Stimulated activated CD4-positive, alpha-beta T cell treated with anti-CD3 and anti-CD28 coated beads, Interleukin-2, amount 100 ng/mL, for 48 hours (primary cell): ENCODE measurements at places on chromosomes 13 and 19.

DNA sequence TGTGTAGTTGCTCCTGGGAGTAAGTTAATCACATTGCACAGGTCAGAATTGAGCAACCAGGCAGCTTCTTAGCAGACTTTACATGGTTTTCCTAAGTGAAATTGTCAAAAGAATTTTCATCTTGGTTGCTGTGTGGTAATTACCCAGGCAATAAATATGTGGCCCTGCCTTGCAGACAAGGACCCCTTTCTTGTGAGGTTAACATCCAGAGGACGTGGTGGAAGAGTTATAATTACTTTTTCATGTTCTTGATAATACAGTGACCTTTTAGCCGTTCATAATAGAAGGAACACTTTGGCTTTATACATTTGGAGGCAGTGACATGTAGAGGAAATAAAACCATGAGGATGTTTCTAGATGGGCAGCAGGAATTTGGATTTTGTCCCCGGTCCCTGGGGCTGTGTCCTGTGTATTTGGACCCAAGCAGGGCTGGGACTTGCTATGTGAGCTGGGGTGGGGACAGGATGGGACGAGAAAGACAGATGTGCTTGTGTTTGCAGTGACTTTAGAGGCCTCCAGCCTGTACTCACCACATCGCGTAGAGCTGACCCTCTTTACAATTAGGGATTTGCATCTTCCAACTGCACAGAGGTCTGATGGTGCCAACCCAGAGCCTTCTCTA lies 156.2 kb downstream of the STK24 start:
- DNase-seq: no peak

- DNase-seq: no peak
Observed at GRCh38 chr13:25816239-25816638, 235.6 kb downstream of the SHISA2 start.

- DNase-seq: no peak
Observed at GRCh38 chr13:29711776-29712175, 116.3 kb upstream of the SLC7A1 start.

GRCh38 chr13:112704308-112705145 lies 14.7 kb downstream of the ATP11A start:
- no peak for DNase-seq

GRCh38 chr13:34816245-34816884 lies 125.7 kb upstream of the NBEA start:
- DNase-seq: no peak

DNA sequence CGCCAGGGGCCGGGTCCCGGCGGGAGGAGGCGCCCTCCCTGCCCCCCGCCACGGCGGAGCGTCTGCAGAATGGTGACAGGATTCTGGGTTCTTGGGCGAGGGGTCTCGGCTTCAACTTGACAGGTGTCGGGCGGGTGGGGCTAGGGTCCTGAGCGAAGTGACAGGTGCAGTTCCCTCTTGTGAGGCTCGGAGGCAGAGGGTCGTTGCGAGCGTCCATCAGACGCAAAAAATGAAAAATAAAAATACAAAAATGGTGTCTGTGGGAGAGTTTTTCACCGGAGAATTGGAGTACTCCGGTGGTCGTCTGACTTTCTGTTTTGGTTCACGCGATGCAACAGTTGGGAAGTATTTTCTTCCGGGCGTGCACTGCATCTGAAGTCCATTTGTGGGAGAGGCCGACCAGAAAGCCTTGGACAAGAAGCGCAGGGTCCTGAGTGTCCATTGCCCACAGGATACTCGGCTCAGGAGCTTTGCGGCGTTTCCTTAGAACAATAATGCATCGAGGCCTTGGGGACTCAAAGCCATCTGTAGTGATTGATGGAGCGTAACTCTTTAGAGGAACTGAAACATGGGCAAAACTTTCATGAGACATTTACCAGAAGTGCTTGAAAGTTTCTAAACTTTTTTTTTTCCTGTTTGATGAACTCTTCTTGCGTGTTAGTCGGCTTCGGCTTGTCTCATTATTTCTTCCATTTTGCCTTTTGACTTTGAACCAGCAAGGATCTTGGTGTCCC lies 759 bp downstream of the RB1 start:
- no peak for DNase-seq

DNA sequence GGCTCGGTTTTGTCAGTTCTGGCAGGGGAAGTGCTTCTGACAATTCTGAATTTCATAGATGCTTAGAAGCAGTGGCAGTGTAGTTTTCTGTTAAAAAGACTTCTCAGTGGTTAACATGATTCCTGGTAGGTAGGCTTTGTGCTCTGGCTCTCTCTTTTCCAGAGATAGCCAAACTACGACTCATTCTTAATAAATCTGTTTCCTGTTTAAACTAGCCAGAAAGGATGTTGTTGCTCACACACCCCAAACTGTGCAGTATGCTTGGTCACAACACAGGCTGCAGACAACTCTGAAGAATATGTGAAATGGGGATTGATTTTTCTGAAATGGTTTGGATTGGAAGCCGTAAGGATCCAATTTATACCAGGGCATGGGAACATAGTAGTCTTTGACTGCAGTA lies 711.5 kb downstream of the PCDH17 start:
- no peak for DNase-seq

DNA sequence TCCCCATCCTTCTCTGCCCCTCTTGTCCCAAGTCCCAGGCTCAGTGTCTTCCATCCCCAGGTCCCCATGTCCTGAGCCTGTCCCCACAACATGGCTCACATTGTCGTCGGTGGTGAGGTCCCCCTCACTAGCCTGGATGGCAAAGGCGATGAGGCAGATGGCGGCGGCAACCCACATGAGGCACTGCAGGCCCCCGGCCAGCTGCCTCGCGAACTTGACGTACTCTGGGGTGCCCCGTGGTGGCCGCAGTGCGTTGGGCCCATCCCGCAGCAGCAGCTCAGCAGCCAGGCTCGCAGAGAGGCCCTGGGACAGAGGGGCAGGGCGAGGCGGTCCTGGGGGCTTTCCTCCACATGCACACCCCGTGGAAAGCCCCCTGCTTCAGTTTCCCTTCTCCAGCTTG lies 1.1 kb downstream of the ATP4A start:
- DNase-seq: no peak

DNA sequence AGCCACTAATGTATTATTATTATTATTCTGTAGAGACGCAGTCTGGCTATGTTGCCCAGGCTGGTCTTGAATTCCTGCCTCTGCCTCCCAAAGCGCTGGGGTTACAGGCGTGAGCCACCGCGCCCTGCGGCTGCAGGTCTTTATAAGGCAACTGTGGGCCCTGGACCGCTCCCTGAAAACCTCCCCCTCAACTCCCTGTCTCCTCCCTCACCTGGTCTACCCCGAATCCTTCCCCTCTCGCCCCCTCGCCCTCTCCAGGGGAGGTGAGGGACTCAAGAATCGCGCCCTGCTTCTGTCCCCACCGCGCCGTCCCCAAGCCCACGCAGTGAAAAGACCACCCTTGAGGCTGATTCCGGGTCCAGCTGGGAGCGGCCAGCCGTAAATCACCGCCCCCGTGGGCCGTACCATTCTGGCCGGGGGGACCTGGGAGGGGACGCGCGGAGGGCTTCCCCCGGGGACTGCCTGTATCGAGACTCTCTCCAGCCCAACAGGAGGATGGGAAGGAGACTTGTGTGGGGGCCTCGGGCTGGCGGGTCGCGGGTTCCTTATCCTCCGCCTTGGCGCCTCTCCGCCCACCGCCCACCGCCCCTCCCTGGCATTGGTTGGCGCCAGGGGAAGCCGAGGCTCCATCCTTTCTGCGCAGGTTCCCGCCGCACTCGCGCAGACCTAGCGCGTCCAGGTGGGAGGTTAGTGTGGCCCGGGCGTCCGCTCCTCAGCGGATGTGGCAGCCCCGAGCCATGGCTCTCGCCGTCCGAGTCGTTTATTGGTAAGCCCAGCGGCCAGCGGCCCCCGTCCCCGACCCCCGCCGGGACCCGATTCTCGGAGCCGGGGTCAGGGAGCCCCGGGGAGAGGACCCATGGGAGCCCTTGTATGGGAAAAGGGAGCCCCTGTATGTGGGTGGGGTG lies at the start of gene SELENOW:
SELENOW (plus strand) TSS at position 655 of the 905 bp plus-strand sequence; CDS start at position 738, 83 bp downstream.
- peak; percentile 72 for DNase-seq

DNA sequence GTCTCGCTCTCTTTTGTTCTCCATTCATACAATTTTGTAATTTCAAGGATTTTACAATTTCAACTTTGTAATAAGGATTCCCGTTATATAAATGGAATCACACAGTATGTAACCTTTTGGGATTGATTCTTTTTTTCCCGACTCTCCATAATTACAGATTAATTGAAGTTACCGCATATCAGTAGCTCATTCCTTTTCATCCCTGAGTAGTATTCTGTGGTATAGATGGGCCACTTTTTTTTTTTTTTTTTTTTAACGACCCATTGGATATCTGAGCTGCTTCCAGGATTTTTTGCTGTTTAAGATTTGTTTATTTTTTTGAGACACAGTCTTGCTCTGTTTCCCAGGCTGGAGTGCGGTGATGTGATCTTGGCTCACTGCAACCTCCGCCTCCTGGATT lies 27.8 kb downstream of the UHRF1 start:
- DNase-seq: no peak

DNA sequence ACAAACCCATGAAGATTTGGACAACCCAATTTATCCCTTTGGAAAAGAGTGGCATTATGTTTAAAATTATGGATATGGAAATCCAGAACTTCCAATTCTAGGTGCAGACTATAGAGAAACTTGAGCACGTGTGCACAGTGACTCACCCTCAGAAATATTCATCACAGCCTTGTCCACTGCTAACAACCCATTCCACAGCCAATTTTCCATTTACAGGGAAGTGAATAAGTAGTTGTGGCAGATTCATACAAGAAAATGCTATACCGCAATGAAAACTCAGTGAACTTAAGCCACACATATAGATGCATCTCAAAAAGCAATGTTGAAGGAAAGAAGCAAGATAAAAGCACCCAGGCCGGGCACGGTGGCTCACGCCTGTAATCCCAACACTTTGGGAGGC lies 133.3 kb downstream of the USP12 start:
- DNase-seq: no peak

DNA sequence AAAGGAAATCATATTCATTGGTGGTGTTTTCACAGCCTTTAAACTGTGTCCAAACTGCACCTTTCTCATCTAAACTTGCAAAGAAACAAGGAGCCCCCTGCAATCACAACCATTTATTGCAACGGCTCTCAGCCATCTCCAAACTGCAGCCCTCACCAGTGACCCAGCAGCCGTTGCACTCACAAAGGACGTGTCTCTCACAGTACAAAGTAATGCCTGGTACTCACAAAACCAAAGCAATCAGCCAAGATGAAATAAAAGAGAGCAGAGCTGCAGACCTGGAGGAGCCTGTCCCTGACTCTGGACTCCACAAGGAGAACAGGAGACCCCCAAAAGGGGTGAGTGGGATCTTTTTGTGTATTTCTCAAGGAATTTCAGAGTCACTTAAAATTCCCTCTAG lies 20.2 kb upstream of the CEACAM21 start:
- no peak for DNase-seq

GRCh38 chr13:70255406-70255991 lies 147.2 kb upstream of the KLHL1 start:
- no peak for DNase-seq

DNA sequence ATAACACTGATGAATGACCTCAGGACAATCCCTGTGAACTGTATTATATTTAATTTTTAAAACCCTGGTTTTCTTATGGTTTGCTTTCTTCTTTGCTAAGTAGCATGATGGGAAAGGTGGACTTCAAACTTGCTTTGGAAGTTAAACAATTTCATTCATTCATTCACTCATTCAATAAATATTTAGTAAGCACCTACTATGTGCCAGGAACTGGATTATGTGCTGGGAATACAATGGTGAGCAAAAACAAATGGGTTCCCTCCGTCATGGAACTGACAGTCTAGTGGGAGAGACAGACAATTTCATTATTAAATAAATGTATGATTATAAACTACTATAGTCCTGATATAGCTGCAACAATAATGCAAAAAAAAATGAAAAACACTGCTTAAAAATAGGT lies 70.3 kb downstream of the USP12 start:
- no peak for DNase-seq

- no peak for DNase-seq
Observed at GRCh38 chr19:48118131-48118517, 7.5 kb upstream of the PLA2G4C start.

- DNase-seq: no peak
Observed at GRCh38 chr19:50311723-50312635, 17.2 kb downstream of the KCNC3 start.

GRCh38 chr19:49085868-49086232 lies 599 bp downstream of the SNRNP70 start:
- no peak for DNase-seq

- no peak for DNase-seq
Observed at GRCh38 chr13:80093888-80094287, 247.0 kb downstream of the SPRY2 start.

DNA sequence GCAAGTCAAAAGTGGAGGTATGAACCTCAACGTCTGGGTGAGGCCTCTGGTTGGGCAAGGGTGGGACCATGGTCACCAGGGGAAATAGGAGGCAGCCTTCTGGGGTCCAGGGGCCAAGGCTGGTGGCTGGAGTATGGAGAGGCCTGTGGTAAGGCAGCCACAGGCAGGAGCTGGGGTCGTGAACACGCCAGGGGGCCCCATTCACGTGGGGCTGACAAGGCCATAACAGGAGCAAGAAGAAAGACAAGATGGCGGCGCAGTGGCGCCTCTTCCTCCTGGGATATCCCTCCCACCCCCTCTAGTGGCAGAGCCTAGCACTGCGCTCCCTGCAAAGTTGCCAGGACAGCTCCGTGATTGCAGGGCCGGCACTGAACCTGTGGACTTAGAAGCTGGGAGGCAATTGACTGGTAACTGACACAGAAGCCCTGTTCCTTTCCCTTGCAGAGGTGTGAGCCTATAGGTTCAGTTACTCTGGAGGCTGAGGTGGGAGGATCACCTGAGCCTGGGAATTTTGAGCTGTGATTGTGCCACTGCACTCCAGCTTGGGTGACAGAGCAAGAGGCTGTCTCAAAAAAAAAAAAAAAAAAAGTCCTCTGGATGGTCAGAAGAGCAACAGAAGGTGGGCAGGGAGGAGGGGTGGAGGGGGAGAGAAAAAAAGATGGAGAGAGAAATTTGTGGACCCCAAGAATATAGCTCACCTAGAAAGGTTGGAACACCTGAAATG lies 19.7 kb upstream of the EDDM13 start:
- peak; percentile 73 for DNase-seq

- no peak for DNase-seq
Observed at GRCh38 chr13:78630511-78630910, 27.2 kb upstream of the POU4F1 start.

GRCh38 chr13:36858290-36858689 lies 39.3 kb downstream of the RFXAP start:
- no peak for DNase-seq

GRCh38 chr19:1811942-1812425 lies at the start of gene ATP8B3:
TSS of gene ATP8B3 (minus strand) at chr19:1812276. CDS start at chr19:1811736, 540 bp downstream.
- DNase-seq: no peak
